ENCODE measurements at places on chromosomes 13 and 19. TPM values are rescaled to one million over a fixed set of nuclear protein-coding genes. Genes with fewer than 3 reads are reported as not detected.

DNA sequence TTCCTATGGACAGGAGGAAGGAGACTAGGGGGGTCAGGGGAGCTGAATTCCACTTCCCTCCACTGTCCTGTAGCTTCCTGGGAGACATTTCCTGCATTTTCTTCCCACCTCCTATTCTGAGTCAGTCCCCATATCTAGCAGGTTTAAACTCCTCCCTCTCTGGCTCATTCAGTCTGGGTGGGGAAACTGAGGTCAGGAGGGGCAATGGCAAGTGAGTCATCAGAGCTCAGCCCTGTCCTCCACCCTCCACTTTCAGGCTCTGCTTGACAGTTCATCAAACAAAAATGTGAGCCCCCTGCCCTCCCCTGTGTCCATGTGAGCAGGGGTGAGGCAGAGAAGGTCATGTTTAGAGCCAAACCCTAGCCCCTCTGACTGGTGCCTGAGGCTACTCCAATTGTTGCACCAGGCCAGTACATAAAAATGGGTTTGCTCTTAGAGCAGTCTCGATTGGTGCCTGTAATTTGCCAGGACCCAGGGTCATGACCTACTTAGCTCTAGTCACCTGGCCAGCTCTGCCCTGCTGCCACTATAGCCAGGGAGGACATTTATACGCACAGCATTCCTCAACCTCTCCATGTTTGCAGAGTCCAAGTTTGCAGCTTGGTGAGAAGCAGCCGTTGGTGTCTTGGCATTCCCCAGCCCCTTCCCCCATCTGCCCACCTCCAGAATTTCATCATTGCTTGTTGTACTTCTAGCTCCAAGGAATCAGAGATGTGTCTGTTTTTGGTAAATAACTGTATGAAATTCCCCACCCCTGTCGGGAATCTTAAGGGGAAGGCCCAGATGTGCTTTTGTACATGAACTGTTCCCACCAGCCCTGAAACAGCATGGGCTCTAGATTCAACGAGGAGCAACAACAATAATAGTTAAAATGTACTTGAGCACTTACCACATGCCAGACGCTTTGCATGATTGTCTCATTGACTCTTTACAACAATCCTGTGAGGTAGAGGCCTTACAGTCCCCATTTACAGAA is 20.7 kb downstream of the SAMD4B start:
- DNase-seq = no peak

GRCh38 chr13:114296902-114297301 is 15.5 kb downstream of the UPF3A start:
- DNase-seq = no peak

DNA sequence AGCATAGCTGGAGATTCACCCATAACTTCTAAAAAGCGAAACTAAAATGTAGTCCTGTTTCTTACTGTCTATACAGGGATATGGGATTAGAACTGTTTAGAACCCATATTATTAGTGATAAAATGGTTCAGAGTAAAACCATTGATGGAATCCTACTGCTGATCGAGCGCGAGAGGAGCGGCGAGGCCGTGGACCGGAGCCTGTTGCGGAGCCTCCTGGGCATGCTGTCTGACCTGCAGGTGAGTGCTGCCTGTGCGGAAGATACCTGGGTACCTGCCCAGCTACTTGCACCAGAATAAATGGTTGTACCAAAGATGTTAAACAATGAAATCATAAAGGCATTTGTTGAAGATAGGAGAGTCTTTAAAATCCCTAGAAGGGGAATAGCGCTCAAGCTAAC is 23.7 kb downstream of the CUL4A start:
- no peak for DNase-seq

- DNase-seq = no peak
These were observed 88.6 kb upstream of the MYCBP2 start for GRCh38 chr13:77415253-77416071.

Gene FDX2
- total RNA-seq = 19.0 TPM

Data from suprapubic skin (tissue), 4 donors.